ENCODE measurements at places on chromosomes 4 and X.

DNA sequence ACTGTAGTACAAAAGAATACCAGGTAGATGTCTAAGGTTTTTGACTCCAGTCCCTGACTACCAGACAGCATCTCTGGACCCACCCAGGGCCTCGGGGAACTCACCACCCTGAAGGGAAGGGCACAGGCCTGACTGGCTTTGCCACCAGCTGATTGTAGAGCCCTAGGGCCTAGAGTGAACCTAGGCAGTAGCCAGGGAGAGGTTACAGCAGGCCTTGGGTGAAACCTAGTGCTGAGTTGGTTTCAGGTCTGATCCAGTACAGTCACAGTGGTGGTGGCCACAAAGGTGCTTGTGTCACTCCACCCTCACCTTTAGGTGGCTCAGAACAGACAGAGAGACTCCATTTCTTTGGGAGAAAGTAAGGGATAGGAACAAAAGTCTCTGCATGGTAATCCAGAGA lies 244.8 kb downstream of the KLHL13 start:
- DNase-seq = no peak

- DNase-seq = no peak
Observed at GRCh38 chr4:143253166-143253565, 68.4 kb downstream of the USP38 start.

DNA sequence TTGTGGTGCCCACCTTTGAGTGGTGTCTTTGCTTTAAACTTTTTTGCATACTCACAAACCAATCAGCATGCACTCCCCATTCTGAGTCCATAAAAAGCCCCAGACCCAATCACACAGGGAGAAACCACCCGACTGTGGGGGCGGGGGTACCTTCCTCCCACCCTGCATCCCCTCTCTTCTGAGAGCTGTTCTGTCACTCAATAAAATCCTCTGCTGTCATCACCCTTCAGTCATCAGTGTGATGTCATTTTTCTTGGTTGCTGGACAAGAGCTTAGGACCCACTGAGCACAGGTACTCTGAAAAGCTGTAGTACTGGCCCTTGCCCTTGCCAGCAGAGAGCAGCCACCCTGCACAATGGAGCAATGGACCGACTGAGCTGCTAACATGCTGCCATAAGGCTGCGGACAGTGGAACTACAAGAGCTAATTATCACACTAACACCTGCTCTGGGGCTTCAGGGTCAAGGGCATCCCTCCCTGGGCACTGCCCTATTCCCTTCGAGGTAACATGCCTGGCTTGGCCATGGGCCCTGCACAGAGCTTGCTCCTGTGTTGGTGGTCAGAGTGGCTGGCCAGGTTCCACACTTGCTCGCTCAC lies 62.9 kb upstream of the PGRMC2 start:
- no peak for DNase-seq

DNA sequence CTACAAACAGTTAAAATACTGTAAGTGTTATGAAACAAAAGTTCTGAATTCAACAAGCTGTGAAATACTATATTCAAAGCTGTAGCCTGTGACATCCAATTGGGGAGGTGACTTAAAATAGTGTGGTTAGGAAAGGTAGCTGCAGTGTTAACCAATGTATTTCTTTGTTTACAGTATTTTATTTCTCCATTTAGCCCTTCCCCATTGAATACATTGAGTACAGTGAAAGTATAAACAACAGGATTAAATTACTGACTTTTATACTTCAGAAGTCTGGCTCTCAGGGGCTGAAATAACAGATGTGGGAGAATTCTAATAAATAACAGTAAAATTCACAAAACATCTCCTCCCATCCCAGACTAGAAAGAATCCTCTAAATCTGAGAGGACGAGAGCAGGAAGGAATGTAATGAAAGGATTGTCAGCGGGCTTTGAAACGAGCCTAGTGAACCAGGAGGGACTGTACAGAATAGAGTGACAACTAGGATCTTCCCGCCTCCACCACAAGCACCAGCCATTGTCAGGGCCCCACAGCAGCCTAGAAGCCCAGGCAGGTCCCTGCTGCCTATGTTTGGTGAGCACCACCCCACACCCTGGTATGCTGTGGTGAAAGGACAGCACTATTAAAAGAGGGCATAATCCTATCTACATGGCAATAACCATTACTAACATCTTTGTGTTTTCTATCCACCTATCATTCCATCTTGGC lies 73.7 kb downstream of the SPCS3 start:
- DNase-seq = no peak

- DNase-seq = no peak
Observed at GRCh38 chr4:104973708-104974107, 173.0 kb upstream of the TET2 start.

DNA sequence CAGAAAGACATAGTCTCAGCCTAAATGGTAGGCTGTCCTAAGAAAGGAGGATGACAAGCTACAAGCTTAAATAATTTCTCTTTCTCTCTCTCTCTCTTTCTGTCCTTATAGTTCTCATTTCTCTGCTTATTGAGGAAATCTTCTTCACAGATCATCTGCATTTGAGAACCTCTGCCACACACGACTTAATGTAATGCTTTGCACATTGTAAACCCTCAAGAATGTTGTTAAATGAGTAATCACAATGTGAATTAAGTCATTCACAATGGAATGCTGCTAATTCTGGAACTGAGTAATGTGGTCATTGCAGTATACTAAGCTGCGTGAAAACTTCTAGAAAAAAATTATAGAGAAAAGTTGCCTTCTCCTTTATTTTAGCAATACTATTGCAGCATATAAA lies 508.9 kb upstream of the FTHL17 start:
- DNase-seq = no peak

DNA sequence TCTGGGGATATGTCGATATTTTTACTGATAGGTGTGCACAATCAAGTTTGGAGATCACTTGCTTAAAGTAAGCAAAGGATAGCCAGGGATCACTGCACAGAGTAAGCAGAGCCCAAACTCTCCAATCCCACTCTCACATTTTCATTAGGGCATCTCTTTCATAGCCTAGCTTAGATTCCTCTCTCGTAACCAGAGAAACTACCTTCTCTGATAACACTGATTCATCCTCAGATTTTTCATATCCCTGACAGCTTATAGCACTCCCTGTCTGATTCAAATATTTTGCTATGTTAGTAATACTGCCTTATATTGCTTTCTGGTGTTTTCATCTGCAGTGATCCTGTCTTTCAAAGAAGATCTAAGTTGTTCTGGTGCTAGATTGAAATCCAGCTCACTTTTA lies 123.7 kb downstream of the CBLL2 start:
- no peak for DNase-seq

- no peak for DNase-seq
Observed at GRCh38 chrX:50719614-50720013, 94.4 kb downstream of the SHROOM4 start.

- no peak for DNase-seq
Observed at GRCh38 chr4:143412420-143412758, 75.7 kb downstream of the GAB1 start.

DNA sequence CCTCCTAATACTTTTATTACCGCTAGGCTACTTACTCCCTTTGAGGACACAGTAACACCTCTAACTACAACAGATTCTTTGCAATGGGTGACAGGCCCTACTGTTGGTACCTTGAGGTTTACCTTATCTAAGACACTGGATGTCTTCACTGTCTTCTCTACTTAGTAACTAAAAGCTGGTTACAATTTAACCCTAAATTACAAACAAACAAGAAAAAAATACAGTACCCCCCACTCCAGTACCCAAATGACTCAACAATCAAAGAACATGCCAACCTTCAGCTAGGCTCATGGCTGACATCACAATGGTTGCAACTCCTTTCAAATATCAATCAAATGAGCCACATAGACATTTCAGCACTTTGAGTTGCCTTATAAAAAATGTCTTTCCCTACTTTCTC lies 198.0 kb downstream of the GUCY2F start:
- no peak for DNase-seq

GRCh38 chr4:184856277-184856609 lies 30.5 kb upstream of the ACSL1 start:
- peak; percentile 56 for DNase-seq

GRCh38 chrX:115021121-115021520 lies 3.7 kb upstream of the IL13RA2 start:
- DNase-seq = no peak

DNA sequence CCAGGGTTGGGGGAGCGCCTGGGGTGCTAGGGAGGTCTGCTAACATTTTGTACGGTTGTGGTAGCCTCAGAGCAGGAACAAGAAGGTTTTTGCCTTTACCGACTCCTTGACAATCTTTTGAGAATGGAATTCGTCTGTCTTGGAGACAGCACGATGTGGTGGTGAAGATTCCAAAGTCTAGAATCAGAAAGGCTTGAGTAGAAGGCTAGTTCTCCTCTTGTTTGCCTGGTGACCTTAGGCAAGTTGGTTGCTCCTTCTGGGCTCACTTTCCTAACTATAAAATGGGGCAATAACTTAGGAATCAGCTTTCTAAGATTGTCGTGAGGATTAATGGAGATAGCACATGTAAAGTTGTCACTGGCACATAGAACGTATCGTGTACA lies 741 bp downstream of the FAM47E start:
- no peak for DNase-seq

- DNase-seq = no peak
Observed at GRCh38 chr4:138188406-138189084, 53.6 kb downstream of the SLC7A11 start.

DNA sequence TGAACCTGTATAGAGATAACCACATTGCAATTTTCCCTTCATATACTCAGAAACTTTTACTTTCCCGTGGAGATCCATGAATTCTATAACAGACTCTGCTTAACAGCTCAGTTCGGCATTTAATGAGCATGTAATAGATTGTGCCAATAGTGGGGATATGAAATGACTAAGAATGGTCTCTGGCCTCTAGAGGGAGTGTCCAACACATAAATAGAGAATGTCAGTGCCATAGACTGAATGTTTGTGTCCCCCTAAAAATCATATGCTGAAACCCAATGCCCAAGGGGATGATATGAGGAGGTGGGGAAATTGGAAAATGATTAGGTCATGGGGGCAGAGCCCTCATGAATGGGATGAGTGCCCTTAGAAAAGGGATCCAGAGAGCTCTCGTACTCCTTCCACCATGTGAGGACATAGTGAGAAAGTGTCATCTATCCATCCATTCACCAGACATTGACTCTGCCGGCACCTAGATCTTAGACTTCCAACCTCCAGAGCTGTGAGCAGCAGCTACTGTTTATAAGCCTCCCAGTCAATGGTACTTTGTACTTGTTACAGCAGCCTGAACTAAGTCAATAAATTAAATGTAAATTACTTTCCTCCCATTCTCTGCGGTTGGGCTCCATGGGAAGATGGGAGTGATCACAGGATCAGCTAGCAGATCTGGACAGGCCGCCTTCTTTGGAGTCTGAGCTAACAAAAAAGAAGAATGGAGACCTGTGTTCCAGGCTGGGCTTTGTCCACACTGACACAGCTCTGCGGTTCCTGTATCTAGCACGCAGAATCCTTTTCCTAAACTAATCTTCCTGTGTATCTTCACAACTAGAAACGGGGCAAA lies 28.1 kb upstream of the HPSE start:
- peak; percentile 67 for DNase-seq

DNA sequence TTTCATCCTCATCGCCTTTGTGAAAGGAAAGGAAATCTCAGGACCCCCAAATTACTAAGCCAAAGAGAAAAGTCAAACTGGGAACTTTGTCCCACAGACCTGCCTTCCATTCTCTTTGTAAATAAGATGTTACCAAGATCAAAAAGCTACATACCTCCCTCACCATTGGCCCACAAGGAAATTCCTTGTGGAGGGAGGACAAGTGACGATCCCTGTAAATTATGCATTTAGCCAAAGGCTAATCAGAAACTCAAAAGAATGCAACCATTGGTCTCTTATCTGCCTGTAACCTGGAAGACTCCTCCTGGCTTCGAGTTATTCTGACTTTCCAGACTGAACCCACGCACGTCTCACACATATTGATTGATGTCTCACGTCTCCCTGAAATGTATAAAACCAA lies 70.3 kb downstream of the SHOX start:
- DNase-seq = no peak

DNA sequence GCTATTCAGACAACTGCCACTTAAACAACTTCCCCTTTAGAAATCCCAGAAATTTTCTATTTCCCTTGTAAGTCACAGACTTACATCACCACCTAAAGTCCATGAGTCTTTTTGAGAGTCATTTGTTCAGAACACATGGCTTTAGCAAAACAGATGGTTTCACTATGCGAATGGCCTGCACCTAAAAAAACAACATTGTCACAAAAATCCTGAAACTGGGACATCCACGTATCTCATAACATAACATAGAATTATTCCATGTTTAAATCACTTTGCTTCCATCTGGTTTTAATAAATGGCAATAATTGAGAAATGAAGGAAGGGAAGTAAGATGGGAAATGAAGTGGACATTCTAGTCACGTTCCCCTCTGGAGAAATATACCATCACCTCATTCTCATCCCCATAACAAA lies 155.3 kb upstream of the EDNRA start:
- DNase-seq = no peak

DNA sequence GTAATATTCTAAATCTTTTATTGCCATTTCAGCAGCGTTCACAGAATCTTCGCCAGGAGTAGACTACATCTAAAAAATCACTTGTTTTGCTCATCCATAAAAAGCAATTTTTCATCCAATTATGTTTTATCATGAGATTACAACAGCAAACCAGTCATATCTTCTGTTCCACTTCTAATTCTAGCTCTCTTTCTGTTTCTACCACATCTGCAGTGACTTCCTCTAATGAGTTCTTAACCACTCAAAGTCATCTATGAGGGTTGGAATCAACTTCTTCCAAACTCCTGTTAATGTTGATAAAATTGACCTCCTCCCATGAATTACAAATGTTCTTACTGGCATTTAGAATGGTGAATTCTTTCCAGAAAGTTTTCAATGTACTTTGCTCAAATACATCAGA lies 174.4 kb upstream of the BRWD3 start:
- no peak for DNase-seq

- DNase-seq = no peak
Observed at GRCh38 chrX:130347321-130347720, 7.6 kb downstream of the SLC25A14 start.

GRCh38 chr4:108087293-108087967 lies 81.3 kb downstream of the LEF1 start:
- no peak for DNase-seq

DNA sequence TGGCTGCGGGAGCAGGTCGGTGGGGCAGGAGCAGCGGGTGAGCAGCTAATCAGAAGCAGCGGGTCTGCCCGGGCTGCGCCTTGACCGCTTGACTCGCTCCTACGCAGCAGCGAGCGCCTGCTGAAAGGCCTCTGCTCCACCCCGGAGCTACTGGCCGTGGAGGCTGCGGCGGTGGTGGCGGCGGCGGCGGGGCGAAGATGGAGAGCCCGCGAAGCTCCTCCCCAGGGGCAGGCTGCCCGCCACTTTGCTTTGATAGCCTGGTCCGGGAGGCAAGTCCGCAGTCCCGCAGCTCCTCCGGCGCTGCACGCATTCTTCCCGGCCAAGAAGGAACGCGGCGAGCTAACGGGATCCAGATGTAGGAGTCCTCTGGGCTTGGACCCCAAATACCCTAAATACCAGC lies 36.7 kb downstream of the PJA1 start:
- no peak for DNase-seq

GRCh38 chrX:31165241-31166035 lies 93.6 kb upstream of the FTHL17 start:
- DNase-seq = no peak

DNA sequence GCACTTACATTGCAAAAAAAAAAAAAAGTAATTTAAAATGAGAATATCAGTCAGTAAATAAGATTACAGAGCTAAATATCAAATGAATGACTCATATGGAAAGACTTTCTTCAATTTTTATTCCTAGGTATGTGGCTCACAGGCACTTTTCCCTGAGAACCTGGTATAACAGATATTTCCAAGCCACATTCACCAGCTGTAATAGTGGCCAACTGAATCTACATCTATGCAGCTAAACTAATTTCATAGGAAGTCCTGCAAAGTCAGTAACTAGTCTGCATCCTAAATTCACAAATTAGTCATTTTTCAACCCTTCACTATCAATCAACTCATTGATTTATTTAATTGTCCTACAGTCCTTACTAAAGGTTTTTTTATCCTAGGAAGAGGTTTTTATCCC lies 5.6 kb downstream of the PDE5A start:
- DNase-seq = no peak
